MV-4-11 (cell line): ENCODE measurements at places on chromosomes 4 and X.

DNA sequence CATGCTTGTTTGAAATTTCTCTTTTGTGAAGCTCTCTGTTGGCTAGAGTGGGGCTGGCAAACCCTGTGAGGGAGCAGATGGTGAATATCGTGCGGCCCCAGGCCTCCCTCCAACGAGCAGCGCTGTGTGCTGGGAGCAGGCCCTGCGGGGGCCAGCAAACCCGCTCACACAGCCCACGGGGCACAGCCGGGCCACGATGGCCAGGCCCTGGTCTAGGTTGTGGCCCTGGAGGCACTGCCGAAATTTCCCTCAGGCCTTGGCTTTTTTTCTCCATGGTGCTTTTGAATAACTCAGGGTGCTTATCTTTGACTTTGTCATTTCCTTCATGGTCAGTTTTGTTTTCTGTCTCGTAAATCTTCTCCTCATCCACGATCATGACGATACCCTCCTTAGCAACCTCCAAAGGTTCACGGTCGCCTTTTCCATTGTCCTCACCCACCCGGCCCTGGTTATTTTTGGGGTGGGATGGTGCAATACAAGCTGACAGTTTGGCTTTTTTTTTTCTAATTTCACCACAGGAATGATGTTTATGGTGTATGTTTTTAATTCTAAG lies 20.7 kb downstream of the PCGF3 start:
- DNase-seq, result peak; percentile 85

GRCh38 chrX:45449982-45450381 lies 249.3 kb upstream of the DIPK2B start:
- no peak for DNase-seq

DNA sequence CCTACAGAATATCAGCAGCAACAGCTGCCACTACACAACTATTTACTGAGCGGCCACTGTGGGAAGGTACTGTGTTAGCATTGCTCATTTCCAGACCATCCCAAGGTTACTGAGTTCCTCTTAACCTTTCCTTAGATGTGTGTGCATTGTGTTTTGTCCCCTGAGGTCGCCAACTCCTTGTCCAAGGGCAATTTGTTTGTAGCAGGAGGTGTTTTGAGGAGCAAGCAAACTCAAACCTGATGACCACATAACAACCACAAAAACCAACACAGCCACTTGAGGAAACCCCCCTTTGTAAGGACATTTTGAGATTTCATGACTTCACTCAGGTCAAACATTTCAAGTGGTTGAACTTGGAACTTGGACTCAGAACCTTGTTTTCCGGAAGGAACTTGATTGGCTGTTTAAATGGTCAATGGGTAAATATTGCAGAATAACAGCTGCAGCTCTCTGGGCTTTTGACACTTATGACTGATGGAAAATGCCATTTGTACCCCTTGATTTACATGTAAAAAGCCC lies 122.3 kb downstream of the MID1IP1 start:
- DNase-seq, result no peak

DNA sequence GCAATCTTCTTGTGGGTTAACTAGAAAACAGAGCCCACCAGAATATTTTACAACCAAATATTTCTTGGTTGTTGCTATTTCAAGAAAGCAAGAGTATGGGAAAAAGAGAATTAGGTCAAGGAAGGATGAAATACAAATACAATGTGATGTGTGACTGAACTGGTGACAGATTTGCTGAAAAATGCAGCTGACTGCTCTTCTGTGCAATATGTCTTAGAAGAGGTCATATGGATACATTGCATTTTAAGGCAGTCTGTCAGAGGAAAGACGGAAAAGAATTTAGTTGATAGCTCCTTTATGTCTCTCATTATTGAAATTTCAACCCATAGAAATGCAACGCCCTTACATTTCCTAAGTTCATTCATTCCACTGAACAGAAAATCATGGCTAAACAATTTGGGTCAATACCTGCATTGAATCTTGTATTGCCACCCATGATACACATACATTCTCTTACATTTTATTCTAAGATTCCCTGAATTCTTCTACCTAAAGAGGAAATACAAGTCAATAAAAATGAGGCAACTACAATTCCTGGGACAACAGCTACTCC lies 423.1 kb downstream of the ADAM29 start:
- DNase-seq, result no peak

GRCh38 chr4:110183058-110183457 lies 15.4 kb downstream of the ELOVL6 start:
- no peak for DNase-seq

- no peak for DNase-seq
These were observed 37.1 kb downstream of the SH3RF1 start for GRCh38 chr4:169233691-169234090.

DNA sequence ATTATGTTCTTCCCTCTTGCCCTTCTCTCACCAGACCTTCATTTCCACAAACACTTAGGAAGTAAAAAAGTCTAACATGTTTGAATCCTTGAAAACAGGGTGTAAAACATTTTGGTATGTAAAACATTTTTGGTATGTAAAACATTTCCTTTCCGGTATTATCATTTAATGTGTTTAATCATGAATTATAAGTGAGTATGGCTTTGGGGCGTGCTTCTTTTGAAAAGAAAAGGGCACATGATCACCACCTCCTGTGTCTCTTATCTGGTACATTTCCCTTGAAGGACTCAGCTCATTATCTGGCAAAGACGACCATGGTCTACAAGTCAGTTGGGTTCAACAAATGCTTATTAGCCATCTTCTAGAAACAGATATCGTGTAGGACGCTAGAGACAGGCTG lies 283.6 kb downstream of the FRMPD4 start:
- no peak for DNase-seq

DNA sequence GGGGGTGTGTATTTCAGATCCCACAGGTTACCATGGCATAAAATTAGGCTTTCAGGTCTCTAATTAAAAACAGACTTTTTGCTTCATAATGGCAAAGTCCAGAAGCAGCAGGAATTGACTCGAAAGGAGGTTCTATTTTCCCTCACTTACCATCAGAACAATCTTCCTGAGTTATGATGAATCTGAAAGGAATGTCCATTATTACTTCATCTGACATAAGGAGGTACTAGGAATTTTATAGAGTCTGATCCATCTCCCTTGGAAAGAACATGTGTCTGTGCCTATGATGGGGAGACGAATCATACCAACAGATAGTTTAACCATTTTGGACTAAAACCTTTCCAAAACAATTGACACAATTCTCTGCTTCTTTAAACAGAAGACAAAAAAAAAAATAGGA lies 206.3 kb upstream of the FGF13 start:
- DNase-seq, result no peak

DNA sequence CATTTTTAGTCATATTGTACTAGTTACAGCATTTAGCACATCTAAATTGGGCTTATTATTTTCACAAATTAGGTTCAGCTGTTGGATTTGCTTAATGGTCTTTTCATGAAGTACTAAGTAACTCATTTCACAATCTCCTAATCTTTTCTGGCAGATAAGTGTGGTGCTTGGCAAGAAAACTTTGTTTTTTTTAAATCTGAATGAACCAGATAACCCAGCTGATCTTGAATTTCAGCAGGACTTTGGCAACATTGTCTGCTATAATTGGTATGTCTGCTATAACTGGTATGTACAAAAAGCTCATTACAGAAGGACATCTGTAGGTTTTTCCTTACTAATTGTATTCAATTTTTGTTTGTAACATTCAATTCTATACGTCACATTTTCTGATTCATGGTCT lies 22.7 kb downstream of the WDR19 start:
- no peak for DNase-seq

- DNase-seq, result no peak
These were observed 70.0 kb downstream of the EVC2 start for GRCh38 chr4:5638316-5638715.

DNA sequence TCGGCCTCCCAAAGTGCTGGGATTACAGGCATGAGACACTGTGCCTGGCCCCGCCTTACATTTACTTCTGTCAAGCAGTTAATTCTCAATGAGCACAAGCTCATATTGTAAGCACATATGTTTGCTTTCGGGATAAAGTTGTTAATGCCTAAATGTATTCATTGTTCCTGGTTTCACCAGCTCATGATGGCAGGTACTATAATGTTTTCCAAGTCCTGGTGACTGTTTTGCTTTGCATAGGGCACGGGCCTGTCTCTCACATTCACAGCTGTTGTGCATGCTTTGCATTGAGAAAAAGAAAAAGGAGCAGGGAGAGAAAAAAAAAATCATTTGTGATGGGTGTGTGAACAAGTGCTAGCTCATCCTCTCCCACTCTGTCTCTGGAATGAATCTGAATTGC lies 661.2 kb upstream of the TENM3 start:
- no peak for DNase-seq

DNA sequence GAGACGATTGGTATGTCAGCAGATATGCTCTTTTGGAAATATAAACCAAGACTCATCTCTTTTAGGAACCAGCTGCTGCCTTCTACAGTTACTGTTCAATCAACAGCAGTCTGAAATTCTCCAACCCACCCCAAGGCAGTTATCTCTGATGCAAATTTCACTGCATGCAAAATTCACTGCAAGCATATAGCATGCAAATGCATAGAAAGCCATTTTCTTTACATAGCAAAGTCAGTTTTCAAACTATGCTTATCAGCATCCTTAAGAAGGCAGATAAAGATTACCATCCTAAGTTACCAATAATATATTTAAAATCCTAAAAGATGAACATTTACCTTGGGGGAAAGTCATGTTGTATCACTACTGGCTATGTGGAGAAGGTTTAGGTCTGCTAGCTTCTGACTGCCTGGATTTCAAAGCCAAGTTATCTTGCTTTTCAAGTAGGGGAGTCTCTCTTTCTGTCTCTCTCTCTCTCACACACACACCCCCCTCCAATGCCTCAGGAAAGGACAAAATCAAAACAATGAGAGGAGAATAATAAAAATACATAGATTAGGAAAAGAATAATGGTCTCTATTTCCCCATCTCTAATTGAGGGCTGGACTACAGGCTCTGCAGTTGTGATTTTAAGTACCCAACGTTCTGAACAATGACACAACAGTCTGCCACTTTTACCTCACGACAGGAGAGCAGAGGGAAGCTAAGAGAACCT lies 1.5 kb downstream of the NMU start:
- no peak for DNase-seq

- no peak for DNase-seq
These were observed 57.0 kb upstream of the PROM1 start for GRCh38 chr4:16140879-16141249.

GRCh38 chr4:135114079-135114478 lies 912.5 kb upstream of the PABPC4L start:
- DNase-seq, result no peak

DNA sequence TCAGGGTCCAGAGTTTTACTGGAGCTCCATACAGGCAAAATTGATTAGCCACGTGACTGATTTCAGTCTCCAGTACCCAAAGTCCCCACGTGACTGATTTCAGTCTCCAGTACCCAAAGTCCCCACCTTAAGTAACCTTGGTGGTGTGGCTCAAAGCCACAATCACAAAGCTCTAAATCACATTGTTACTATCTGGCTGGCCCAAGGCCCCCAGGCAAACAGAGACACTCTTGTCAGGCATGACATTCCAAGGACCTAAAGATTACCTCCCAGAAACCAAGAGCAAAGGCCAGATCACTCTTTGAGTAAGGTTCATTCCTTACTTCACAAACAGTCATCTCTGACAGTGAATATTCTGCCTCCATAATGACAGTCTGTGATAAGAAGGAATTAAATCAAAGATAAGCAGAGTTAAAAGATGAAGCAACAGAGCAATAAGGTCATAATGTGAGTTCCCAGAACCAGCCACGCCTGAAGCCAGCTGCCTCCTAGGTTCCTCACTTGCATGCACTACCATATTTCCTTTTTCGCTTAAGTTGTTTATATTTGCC lies 78.5 kb downstream of the ANXA3 start:
- peak; percentile 65 for DNase-seq

GRCh38 chrX:34716302-34716701 lies 59.2 kb upstream of the TMEM47 start:
- DNase-seq, result no peak

DNA sequence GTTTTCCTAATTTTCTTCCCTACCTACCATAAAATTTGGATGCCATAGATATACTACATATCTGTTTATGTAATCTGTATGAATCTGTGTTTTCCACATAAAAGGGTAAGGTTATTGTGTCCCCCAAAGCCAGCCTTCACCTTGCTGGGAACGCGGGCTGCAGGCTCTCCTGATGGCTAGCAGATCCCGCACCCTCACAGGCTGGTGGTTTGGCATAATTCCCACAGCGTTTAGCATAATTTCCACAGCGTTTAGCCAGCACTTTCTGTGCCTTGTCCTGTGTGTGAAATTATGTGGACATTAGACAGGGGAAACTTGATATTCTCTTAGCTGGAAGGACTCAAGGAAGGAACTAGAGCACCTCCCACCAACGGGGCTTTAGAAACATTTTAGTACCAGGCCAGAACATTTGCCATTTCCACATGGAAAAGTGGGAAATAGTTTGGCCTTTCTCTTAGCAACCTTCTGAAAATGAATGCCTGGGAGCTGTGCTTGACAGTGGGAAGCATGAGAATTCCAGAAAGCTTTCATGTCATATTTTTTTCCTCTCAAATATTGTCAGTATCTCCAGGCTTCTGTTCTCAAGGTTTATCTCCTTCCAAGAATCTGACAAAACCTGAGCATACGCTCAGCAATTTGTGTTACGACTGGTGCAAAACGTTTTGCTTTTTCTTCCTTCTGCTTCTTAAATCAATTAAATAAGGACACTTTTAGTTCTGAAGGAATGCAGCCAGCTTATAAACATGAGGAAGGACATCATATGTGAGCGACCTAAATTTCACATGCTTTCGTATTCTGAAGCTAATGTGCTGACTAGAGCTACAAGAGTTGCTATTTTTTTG lies 67.9 kb downstream of the STK32B start:
- DNase-seq, result no peak

DNA sequence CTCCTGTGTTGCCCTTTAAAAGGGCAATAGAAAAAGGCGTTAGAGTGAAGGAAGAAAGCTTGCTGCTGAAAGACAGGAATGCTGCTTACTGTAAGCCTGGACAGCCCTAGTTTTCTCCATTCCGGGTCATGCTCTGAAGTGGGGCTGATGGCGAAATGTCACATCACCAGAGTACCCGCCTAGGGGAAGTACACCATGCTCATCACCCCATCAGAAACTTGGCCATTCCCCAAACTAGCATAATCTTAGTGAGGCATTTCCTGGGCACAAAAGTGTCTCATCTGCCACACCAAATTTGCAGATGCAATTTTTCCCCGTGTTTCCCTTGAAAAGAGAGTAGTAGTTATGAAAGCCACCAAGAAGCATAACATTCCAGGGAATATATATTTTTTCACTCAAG lies 47.8 kb upstream of the CAMK2D start:
- DNase-seq, result peak; percentile 87

- DNase-seq, result no peak
These were observed 48.2 kb downstream of the FGFBP1 start for GRCh38 chr4:15890246-15890829.
